ENCODE measurements at places on chromosomes 16 and 17.

GRCh38 chr17:63445571-63445953 is 544 bp downstream of the CYB561 start:
- peak; percentile 19 for DNase-seq

- no peak for DNase-seq
Measured at GRCh38 chr17:40611840-40612474, 35.7 kb downstream of the SMARCE1 start.

- no peak for DNase-seq
Measured at GRCh38 chr17:17987187-17987896, 14.7 kb downstream of the DRC3 start.

GRCh38 chr16:25097276-25097975 is 14.1 kb upstream of the LCMT1 start:
- DNase-seq = peak; percentile 57

DNA sequence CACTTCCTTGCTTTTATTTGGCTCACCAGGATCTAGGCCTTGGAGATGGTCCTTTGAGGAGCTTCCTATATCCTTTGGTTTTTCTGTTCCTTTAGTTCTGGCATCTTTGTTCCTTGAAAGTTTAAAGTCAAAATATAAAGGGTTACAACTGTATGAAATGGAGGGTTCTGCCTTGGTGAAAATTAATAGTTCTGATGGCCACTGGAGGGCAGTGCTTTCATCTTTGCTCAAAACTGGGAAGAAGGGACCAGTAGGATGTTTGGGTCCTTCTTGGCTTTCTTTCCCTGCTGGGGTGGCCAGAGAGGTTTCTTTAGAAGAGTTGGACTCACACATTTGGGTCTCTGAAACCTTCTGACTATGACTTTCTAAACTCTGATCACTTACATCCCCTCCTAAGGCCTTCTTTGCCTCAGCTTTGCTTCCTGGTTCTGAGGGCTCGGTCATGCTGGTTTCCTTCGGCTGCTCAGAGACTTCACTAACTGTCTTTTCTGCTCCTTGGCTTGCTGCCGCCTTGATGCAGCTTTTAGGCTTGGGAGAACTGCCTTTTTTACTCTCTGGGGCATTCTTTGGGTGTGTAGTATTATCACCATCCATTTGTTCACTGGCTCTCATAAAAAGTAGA is 10.9 kb upstream of the ITGA2B start:
- DNase-seq = no peak

- no peak for DNase-seq
Measured at GRCh38 chr16:71498031-71498430, 8.9 kb upstream of the ZNF19 start.

- peak; percentile 26 for DNase-seq
Measured at GRCh38 chr16:674968-675883, at the start of gene RHBDL1. TSS of gene RHBDL1 (plus strand) at chr16:675671. CDS start at chr16:675791, 120 bp downstream.

DNA sequence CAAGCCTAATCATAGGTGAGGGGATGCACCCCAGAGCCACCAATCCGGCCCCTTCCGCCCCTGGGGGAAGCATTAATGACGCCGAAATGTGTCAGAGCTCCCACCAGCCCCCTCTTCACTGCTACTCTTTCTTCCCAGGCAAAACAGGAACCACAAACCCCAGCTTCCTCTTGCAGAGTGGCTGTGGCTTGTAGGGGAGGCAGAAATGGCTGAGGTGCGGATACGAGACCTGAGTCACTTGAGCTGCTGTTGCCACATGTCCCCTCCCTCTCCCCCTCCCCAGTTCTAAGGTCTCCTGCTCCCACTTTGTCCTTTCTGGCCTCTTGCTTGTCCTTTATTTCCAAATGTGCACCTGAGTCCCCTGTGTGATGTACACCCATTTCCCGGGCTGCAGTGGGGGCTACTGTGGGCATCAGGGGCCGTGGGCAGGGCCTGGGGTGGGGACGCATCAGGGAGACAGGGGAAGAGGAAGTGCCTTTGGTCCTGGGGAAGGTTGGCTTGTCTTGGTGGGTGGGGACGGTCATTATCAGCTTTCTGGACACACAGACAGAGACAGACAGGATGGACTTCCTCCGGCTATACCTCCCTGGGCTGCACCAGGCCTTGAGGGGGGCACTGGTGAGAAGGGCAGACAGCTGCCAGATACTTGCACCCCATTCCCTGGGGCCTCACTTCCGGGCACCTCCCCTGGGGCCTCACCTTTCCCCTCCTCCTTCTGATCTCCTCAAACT is at the start of gene APOBR:
APOBR (plus strand) TSS at position 523 of the 731 bp plus-strand sequence; CDS start at position 562, 39 bp downstream.
- DNase-seq = no peak

- no peak for DNase-seq
Measured at GRCh38 chr17:20210614-20211013, 201.5 kb downstream of the SPECC1 start.

DNA sequence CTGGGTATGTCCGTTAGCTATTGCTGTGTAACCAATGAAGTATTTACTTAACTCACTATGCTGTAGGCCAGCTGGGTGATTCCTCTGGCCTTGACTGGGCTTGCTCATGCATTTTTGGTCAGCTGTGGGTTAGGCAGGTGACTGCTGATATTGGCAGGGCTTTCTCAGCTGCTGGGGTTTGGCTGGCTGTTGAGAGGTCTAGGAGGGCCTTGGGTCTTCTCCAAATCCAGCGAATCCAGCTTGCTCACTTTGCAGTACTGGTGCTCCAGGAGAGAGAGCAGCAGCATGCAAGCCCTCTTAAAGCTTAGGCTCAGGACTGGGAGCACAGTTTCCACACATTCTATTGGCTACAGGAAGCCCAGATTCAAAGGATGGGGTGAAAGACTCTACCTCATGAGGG is 270.1 kb downstream of the PHKB start:
- DNase-seq = peak; percentile 100

DNA sequence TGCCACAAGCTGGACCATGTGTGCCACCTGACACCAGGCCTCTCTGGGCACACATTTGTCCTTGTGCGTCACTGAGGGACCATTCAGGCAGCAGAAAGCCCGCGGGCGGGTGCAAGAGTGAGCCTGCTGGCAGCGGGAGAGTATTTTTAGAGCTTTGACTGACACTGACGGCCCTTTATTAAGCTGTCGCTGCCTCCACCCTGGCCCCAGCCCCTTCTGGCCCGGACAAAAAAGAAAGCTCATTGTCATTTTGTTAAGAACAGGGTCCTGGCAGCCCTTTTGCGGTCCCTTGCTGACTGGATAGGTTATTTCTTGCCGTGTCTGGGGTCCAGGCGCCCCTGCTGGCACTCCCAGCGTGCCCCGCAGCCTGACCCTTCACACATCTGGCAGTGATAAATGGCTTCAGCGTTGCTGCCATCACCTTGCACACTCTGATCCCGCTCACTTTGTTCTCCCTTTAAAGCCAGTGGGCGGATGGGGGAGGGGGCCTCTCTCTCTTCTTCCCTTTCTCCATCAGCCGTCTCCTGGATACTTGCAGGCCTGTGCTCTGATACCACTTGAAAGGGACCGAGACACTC is 78.4 kb upstream of the NKD1 start:
- DNase-seq = no peak

DNA sequence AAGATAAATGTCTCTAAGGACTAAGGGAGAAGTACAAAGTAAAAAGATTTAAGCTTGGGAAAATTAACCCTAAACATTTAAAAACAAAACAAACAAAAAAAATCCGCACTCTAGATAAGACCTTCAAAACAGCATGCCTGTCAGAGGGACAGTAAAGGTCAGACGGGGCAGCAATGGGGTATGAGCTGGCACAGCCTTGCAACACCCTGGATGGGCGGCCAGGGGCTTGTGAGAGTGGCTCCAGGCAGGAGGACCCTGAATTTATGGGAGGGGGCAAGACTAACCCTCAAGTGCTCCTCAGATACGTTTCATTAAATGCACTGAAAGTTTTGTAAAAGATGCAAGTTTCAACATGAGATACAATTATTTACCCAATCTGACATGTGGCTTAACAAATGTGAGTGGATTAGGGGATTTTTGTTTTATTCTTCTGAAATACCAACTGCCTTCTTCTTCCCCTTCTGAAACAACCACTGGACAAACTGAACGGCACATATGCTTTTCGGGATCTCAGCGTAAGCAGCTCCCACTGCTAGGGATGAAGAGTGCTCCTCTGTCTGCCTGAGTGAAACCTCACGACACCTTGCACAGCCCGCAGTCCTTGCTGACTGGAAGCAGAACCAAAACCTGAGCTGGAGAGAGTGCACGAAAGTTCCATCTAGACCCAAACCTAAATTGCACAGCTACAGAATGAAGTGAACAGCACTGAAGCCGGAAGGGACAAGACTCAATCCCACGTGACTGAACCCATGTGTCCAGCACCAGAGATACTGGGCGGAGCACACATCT is 128.4 kb downstream of the ANKRD11 start:
- no peak for DNase-seq

GRCh38 chr16:17936766-17937402 is 399.7 kb downstream of the NPIPA8 start:
- no peak for DNase-seq

DNA sequence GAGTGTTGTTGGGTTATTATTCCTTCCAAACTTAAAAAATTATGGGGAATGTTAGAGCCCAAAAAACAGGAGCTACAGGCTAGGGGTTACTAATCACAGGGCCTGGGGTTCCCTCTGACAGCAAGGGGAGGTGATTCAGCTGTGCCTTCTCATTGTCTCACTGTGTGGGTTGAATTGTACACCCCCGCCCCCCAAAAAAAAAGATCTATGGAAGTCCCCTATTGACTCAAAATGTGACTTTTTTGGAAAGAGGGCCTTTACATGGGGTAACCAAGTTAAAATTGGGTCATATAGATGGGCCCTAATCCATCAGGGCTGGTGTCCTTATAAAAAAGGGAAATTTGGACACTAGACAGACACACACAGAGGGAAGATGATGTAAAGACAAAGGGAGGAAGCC is 190.2 kb downstream of the SOX9 start:
- no peak for DNase-seq

DNA sequence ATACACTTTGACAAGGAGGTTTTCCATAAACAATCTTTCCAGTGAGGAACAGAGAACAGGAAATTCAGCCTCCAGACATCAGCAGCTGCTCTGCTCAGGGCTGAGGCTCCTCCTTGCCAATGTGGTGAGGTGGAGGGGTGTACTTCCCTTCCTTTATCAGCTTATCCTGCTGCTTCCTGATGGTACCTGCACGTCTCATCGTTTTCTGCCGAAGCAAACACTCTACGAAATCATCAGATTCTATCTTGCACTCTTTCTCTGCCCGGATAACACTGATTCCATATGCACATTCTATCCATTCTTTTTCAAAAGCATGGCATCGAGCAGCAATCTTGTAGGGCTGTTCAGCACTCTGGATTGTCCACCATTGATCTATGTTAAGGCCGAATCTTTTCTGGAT is 15.4 kb upstream of the SEZ6 start:
- DNase-seq = no peak

GRCh38 chr17:42183741-42184711 is 1.2 kb downstream of the HCRT start:
- DNase-seq = peak; percentile 11

GRCh38 chr17:66025551-66025950 is 166.4 kb downstream of the CEP112 start:
- DNase-seq = peak; percentile 26

DNA sequence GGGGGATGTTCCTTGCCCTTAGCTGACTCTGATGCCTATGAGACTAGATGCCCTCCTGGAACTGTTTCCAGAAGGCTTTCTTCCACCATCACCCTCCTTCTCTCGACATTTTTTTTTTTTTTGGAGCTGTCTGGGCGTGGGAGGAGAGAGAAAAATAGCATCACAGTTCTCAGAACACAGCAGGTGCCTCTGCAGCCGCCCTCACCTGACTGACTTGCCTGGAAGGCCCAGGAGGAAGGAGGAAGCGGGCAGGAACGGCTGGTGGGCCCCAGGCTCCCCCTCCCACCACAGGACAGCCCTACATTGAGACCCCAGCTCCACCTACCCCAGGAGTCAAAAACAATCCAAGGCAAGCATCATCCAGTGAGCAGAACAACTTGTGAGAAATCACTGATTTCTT is 20.3 kb upstream of the CACNG5 start:
- no peak for DNase-seq

DNA sequence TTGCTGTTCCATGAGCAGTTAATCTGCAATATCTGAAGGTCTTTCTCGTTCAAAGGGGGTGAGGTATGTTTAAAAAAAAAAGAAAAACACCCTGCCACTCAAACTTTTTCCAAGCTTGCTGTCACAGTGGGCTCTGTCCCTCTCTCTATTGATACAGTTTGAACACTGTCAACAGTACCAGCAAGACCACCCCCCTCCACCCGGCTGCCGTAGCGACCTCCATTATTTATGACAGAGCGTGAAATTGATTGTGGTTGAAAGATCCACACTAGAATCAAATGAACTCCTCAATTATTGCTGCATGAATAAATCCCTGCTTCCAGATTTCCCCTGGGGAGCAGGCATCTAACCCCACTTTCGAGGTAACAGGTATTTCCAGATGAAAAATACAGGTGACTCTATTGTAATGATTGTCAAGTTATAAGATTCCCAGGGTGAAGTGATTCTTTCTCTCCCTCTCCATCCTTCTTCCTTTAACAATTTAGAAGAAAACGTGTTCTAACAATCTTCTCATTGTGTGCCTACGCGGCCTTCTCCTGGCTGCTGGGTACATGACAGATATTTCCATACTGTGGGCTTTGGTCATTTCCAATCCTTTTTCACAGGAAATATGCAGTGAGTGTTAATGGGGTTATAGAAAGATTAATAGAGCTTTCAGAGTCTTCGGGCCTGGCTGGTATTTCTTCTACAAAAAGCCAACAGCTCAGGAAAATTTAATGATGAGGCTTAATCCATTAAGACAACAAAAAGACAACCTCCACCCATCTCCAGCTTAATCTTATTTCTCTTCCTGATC is 135.7 kb upstream of the C16orf82 start:
- no peak for DNase-seq

DNA sequence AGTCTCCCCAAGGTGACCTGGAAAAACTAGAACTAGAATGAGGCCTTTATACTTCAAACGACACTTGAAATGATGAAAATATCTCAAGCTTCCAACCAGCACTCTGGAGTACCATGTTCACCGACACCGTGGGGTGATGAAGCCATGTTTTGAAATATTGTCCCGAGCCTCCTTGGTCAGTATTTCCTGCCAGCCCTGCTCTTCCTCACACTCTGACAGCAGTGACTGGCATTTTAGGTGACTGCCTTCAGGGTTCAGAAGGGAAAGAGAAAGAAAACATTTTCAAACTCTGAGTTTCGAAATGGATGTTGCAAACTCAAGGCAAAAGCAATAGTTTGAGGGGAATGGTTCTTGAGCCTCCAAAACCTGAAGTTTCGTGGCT is 39.3 kb upstream of the IRX6 start:
- no peak for DNase-seq
